Stimulated activated CD4-positive, alpha-beta T cell treated with anti-CD3 and anti-CD28 coated beads, TNF-alpha, amount 100 ng/mL, for 4 hours (primary cell): ENCODE measurements at places on chromosomes 5 and 9.

DNA sequence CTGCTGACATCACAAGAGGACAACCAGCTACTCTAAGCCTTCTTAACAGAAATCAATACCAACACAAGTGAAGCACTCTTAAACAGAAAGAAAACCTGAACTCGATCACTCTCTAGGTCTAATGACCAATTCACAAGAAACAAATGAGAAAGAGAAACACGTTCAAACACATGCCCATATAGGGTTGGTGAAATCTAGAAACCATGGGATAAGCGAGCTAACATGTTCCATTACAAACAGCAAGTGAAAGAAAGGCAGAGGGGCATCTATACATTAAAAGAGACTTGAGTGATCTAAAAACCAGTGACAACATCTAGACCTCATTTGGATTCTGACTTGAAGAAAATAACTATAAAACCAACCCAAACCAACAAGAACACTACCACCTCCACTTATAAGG, 74.9 kb upstream of the RETREG1 start:
- DNase-seq, result no peak

DNA sequence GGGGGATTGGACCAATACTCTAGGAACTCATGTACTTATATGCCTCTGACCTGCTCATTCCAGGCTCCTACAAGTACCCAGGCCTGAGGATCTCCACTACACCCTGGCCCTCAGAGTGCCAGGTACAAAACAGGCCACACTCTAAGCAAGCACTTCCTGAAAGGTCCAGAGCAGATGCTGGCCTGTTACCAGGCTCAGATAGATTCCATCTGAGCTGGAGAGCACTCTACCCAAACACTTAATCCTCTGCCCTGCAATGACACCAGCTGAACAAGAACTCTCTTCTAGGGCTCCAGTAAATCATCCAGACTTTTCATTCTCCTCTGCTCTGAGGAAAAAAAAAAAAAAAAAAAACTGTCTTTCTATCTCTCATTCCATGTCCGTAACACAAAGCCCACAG, 2.9 kb downstream of the P4HA2 start:
- DNase-seq, result no peak

- DNase-seq, result no peak
Observed at GRCh38 chr9:127756233-127756632, 21.1 kb upstream of the TOR2A start.

GRCh38 chr5:92944903-92945604, 636.0 kb downstream of the NR2F1-AS1 start:
- no peak for DNase-seq

DNA sequence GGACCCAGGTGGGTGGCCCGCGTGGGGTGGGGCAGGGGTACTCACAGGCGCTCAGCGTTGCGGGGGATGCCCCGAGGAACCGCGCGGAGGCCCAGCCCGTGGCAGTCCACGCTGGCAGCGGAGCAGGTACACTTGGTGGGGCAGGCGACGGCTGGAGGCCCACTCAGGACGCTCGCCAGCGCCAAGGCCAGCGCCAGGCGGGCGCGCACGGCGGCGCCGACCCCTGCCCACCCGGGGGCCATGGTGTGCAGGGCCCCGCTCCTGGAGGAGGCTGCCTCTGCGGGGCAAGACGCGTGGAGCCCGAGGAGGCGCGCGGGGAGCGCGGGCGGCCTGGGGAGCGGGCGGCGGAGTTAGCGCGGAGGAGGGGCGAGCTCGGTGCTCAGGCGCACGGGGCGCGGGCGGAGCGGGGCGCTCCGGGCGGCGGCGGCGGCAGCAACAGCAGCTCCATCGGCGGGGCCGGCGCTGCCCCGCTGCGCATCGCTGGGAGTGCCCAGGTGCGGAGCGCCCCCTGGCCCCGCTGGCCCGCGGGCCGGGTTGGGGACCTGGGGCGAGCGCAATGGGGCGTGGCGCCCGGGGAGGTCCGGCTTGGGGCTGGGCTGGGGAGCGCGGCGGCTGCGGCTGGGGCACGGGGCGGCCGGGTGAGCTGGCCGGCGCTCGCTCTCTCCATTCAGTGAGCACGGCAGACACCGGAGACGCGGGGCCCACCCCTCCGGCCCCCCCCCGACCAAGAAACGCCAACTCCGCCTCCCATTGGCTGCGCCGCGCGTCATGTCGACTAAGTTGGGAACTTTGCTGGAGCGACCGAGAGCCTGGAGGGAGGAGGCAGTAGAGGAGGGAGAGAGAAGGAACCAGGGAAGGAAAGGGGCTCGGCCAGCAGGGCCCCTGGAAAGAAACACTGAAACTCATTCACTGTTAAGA, at the start of gene SLIT3:
Gene SLIT3, minus strand, starts transcription at position 672 of the 918 bp plus-strand sequence. Its CDS starts 430 bp downstream, at position 242.
- DNase-seq, result no peak

GRCh38 chr9:93252781-93253530, 69.0 kb downstream of the WNK2 start:
- DNase-seq, result no peak

- no peak for DNase-seq
Observed at GRCh38 chr5:89191374-89191773, 308.4 kb upstream of the MEF2C start.

GRCh38 chr9:78252616-78253015, 16.7 kb downstream of the CEP78 start:
- DNase-seq, result no peak

GRCh38 chr5:134642931-134643530, 5.6 kb upstream of the SEC24A start:
- DNase-seq, result no peak

GRCh38 chr9:97895695-97896332, 26.5 kb downstream of the TRMO start:
- DNase-seq, result no peak

DNA sequence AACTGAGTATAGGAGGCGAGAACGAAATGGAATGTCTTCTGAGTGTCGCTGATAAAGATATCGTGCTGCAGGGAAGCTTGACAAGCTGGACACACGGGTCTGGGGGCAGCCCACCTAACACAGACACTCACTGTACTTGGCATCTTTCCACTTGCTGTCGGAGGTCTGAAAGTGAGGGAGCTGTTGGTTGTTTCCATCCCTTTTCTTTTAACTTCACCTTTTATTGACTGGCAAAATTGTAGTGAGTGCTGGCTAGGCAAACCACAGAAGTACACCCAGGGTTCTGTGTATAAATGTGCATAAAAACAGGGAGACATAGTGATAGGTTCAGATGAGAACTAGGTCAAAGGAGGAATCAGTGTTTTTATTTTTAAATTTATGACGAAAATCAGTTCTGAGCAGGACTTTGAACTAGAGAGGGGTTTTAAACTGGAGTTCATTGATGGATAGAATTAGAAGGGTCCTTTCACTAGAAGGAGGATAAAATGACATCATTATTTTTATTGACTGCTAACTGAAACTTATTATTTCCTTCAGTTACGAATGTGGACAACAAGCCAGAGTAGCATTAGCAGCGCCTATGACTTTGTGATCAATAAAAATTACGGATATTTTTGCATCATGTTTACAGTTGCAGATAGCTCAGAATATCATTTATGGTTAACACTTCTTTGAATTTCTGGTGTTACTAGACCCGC, 817 bp downstream of the GAPVD1 start:
- DNase-seq, result no peak

DNA sequence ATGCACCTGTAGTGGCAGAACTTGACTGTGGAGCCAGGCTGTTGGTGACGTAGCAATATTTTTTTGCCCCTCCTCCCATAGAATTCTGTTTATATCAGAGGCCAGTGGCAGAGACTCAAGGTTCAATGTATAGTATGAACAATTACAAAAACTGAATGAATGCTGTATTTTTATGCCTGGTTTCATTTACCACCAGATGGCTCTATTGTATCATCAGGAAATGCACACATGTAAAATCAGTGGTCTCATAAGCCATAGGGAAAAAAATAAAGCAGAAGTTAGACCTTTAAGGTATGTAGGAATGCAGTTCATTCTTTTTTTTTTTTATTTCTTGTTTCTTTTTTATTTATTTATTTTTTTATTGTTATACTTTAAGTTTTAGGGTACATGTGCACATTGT, 43.6 kb downstream of the CCDC192 start:
- DNase-seq, result no peak

DNA sequence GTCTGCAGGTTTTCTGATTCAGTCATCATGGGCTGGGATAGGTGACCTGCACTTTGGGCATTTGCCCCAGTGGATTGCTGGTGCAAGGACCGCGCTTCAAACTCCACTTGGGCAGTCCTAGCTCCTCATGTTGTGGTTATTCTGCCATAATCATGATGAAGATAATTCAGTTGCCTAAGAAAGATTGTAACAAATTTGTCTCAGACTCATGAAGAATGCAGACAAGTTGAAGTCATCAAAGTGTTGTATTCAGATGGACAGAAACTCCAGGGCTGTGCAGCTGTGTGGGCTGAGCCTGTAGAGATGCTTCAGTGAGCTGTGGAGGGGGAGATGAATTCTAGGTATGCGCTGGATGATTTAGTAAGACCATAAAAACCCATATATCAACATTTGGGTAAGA, 38.5 kb downstream of the TARS1 start:
- DNase-seq, result no peak

DNA sequence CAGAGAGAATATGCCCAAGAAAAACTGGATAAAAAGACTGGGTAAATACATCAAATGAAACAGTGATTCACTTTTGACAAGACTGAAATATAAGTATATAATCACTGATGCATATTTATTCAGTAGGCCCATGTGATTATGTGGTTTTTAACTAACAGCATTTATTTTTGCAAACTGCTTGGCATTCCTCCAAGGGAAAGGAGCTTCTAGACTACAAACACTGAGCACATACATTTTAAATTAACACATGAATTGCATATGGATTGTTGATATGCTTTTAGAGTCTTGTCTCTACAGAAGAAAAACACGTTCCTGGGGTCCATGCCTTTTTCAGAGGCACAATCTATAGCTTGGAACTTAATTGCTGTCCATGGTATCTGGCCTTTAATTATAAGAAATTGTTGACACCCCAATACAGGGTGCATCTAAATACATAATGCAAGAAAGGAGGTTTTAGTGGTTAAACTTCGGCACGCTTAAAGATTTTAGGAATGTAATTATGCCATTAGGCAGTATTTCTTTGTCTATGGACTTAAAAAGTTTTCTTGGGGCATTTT, 6.9 kb upstream of the MEIKIN start:
- no peak for DNase-seq

DNA sequence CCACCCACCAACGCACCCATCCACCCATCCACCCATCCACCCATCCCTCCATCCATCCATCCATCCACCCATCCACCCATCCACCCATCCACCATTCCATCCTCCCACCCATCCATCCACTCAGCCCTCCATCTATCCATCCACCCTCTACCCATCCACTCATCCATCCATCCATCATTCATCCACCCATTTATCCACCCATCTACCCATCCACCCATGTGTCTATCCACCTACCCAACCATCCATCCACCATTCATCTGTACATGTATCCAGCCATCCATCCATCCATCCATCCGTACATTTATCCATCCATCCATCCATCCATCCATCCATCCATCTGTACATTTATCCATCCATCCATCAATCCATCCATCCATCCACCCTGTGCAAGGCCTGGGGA, 11.1 kb upstream of the VAV2 start:
- no peak for DNase-seq

DNA sequence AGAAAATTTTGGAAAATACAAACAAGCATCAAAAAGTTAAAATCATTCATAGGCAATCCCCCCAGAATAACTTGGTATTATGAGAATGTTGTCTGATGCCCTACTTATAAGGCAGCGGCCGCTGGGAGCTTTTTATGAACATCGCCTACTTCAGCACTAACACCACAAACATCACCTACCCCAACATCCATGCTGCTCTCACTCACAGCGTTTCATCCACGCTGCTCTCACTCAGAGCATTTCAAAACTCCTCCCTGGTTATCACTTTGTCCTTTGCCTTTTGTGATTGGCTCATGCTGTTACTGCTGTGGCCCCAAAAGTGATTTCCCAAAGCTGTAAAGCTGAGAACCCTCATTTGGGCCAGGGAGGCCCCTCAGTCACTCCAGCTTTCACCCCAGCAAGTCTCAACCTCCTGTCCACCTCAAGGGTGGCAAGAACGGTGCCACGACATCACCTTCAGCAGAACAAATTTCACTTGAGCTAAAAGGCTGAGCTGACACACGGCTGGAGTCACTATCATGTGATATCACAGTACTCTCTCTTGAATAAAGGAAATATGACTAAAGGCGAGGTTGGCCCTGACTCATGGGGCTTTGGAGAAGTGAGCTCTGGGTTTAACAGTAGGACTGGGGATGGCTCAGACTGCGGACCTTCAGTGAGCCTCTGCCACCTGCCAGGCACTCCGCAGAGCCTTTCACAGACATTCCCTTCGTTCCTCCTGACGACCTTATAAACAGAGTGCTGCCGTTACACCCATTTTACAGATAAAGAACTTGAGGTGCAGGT, 25.2 kb downstream of the SHC3 start:
- peak; percentile 2 for DNase-seq

- DNase-seq, result no peak
Observed at GRCh38 chr5:38563624-38564023, 7.2 kb upstream of the LIFR start.

- no peak for DNase-seq
Observed at GRCh38 chr9:94553029-94553938, 1.6 kb upstream of the PCAT7 start.
